Substantia nigra (tissue), 51 donors: ENCODE measurements at places on chromosomes 7 and 10.
A peak's percentile ranks its signal among the peaks of the same experiment; 100 is the strongest.

DNA sequence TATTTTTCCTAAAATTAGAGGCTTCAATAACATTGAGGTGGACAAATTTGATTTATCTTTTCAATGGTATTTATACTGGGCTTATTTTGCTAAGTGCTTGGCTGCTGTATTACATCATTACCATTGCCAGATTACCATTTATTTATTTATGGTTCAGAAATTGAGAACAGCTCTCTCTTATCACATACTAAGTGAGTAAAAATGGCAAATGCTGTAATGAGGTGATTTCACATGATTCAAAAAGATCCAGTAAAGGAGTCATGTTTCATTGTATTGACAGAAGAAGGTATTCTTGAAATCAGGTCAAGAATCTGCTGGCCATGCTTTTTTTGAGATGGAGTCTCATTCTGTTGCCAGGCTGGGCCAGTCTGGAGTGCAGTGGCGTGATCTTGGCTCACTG, 322.6 kb downstream of the KIF20B start:
- DNase-seq, result no peak

DNA sequence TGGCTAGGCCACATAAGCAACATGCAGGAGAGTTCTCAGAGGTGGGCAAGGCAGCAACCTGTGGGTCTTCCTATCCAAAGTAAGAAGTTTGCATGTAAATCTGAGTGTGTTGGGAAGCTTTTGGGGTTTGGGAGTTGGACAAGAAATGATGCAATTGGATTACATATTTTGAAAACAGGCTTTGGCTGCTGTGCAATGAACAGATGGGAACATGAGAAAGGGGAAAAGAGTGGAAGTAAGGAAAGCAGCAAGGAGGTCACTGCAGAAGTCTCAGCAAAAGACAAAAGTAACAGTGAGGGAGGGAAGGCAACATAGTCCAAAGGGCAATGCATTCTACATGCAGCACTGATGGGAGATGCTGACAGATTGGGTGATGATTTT, 61.1 kb upstream of the C10orf90 start:
- no peak for DNase-seq

DNA sequence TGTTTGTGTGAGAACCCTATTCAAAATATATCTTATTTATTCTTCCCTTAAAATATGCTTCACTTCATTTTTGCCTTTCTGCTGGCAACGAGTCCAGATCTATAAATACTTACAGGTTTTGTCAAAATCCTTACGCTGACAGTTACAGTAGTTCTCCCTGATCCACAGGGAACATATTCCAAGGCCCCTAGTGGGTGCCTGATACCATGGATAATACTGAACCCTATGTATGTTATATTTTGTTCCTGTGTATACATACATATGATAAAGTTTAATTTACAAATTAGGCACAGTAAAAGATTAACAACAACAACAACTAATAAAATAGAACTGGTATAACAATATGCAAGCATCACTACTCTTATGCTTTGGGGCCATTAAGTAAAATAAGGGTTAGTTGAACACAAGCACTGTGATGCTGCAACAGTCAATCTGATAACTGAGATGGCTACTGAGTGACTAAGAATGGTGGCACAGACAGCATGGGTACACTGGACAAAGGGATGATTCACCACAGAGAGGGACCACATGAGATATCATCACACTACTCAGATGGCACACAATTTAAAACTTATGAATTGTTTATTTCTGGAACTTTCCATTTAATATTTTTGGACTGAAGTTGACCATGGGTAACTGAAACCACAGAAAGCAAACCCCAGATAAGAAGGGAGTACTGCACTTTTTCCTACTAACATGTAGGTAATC, 29.4 kb upstream of the PCGF5 start:
- no peak for DNase-seq

GRCh38 chr10:42958142-42958868, 118.6 kb upstream of the RET start:
- no peak for DNase-seq

DNA sequence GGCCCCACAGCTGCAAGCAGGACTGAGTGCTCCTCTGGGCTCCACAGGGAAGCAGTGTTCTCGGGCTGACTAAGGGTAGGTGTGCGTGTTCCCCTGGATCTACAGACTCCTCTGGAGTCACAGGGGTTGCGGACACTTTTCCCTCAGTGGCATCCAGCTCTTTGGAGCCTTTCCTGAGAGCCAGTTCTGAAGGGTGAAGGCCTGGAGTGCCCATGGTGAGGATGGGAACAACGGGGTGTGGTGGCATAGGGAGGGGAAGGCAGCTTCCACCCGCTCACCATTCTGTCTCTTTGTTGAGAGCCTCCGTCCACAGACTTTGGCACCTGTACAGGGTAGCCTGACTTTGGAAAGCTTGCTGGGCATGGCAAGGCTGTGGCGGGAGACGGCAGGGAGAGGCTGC, 104.1 kb upstream of the PCBD1 start:
- no peak for DNase-seq

- no peak for DNase-seq
Measured at GRCh38 chr7:150744041-150744656, 6.9 kb downstream of the GIMAP5 start.

- DNase-seq, result peak; percentile 40
Measured at GRCh38 chr10:33330543-33331378, 3.7 kb downstream of the NRP1 start.

DNA sequence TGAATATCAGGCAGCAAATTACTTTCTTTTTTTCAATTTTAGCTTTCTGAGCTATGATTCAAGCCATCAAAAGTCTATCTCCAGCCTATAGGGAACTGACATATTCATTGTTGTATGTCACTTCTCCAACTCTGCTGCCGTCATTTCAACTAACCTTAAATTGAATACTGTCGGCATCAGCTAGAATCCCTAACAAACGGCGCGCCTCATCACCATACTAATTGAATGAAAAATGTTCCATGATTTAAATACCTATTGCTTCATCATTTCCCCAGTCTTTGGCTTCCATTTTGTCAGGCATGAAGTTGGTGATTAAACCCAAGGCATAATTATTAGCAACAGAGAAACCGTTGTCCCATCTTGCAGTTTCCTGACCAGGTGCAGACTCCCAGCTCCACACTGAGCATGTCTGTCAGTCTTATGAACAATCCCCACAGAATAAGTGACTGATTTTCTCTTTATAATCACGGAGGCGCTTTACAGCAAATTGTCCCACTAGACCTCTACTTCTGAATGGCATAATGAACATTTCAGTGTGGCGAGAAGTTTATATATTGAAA, 83.5 kb upstream of the NPY start:
- DNase-seq, result no peak

GRCh38 chr10:1696106-1696505, 41.2 kb downstream of the ADARB2 start:
- no peak for DNase-seq

DNA sequence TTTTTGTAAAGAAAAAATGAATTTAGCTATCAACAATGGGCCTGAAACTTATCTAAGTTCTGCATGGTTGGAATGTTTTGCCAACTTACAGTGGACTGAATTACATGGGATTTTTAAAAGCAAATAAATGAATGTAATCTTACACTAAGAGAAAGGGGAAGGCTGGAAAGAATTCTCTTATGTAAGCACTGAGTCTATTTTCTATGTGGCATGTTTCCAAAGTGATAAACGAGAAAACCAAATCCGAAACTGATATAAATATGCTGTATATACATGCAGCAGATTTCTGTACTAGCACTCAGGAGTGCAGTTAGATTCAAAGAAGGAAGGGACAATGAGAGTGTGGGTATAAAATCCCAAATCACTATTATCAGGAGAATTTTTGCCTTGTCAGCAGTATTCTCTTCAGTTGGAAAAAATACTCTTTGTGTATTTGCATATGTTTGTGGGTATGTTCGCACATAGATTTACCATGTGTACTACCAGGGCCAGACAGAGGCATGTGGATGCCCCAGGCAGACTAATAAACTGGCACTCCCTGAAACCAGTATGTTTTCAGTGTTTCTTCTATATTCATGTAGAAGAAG, 334.3 kb upstream of the SEMA3D start:
- no peak for DNase-seq

- DNase-seq, result no peak
Measured at GRCh38 chr7:19079066-19079465, 38.4 kb downstream of the TWIST1 start.

DNA sequence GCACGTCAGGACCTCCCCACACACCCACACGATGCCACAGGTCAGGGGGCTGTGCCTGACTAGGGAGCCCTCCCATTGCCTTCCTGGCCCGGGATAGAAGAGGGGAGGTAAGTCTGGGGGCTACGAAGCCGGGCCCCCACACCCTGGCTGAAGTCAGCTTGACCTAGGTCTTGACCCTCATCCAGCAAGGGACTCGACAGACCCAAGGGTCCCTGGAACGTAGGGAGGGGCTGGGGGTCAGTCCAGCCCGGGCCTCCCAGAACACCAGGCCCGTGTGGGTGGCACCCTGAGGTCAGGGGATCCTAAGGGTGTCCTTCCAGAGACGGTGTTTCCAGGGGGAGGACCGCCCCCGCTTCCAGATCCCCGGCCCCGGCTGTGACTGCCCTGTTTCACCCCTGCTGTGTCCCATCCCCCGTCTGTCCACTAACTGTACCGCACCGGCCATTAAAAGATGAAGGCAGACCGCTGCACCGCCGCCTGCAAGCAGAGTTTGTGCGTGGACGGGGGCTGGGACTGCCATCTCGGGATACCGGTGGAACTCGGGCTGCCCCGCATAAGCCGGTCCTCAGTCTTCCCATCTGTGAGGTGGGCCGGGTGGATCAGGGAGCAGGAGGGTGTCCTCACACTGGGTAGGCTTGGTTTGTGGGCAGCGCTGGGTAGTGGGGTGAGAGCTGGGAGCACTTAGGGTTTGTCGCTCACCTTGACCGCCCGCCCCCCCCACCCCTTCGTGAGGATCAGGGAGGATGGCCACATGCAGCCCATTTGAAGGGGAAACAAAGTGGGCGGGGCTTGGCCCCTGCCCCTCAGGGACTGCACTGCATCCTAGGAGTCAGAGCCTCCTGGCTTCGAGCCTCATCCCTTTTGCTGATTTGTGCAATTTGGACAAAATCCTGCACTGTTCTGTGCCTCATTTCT, 21.1 kb downstream of the SLC29A4 start:
- no peak for DNase-seq

- DNase-seq, result no peak
Measured at GRCh38 chr10:78627254-78627795, 441.4 kb upstream of the ZMIZ1 start.

DNA sequence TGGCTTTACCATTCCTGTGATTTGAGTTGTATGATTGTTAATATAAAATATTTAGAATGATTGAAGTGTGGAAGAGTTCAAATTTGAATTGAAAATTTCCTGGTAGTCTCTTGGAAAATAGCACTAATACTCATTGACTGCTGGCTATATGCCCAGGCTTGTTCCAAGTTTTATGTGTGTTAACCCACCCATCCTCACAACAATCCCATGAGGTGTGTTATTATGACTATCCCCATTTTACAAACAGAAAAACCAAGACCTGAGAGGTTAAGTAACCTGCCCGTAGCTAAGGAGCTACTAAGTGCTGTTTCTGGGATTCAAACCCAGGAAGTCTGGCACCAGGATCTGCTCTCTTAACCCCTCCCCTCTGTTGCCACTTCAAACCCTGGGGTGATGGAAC, 213.9 kb downstream of the CREB5 start:
- DNase-seq, result no peak

- DNase-seq, result no peak
Measured at GRCh38 chr10:6871128-6871527, 291.1 kb upstream of the PRKCQ start.

GRCh38 chr10:50536617-50537240, 87.0 kb downstream of the SGMS1 start:
- DNase-seq, result no peak

DNA sequence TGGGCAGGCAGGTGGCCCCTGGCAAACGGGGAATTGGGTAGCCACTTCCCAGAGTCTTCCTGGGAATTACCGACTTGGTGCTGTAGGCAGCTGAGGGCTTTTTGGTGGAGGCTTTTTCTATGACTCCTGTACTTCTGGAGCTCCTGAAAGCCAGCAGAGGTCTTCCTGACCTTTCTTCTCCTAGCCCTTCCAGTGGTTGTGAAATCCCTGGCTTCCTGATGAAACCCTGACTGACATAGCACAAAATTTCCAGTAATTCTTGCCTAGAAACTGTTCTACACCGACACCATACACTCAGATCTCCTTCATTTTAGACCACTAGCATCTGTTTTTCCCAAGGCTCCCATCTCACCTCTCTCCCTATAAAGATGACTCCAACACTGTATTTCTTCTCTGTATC, 120.2 kb downstream of the STRA8 start:
- no peak for DNase-seq

DNA sequence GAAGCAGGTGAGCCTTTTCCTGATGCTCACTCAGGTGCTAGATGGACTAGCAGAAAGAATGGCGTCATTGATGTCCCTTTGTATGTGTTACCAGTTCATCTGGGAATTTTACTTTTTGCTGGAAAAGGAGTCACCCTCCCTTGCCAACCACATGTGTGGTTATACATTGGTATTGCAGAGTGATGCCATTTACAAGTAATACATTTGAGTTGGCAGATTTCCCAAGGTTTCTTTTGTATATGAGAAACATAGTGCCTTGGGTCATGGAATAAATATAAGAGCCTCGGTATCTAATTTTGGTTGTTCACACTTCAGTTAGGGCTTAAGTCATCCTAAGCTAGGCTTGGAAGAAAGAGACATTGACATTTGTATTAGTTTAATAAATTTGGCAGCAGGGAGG, 10.4 kb upstream of the ATXN7L1 start:
- no peak for DNase-seq

DNA sequence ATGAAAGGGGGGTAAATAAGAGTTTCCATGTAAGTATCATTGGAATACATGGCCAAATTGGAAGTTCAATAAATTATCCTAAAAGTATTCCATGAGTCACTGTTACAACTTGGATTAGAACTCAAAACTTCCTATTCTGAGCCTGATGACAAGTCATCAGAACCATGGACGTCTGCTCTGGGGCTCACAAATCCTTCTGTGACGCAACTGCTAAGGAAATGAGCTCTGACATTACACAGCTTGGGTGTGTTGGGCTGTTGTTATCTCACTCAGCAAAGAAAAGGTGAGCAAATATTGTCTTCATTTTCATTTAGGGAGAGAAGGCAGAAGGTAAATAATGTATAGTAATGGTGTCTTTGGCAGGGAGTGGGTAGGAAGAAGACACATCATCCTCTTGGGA, 214.8 kb upstream of the ADO start:
- no peak for DNase-seq

DNA sequence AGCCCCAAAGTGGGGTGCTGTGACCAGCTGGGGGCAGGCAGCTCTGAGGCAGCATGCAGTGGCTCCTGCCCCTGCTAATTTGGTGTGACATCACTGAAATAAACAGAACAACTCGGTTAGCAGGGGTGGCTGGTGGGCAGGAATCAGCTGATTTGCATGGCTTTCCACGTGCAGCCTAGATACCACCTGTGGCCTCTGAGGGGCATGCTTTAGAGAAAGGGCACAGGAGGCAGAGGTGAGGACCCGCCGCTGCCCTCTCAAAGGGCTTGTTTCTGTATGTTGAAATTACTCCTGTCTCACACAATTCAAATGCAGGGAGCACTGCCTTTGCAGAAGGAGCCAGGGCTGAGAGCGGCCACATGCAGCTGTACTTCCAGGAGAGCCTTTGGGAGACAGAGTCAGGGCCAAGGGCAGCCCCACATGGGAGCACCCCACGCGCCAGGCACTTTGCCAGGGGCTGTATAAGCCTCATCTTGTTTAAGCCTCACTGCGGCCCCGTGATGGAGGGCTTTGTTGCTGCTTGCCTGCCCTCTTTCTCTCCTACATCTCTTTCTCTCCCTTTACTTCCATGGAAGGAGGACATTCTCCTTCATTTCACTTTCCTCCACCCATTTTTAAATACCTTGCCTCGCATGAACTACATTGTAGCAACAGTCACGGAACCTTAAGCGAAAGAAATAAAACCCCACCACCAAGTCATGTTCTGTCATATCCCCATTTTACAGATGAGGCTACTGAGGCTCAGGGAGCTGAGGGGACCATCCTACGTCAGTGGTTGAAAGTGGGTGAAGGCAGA, 137.7 kb downstream of the ZMIZ1 start:
- DNase-seq, result no peak
